Activated CD4-positive, alpha-beta T cell treated with anti-CD3 and anti-CD28 coated beads, Interleukin-2, amount 50 U/mL, for 48 hours (primary cell): ENCODE measurements at places on chromosomes 16 and 17.

DNA sequence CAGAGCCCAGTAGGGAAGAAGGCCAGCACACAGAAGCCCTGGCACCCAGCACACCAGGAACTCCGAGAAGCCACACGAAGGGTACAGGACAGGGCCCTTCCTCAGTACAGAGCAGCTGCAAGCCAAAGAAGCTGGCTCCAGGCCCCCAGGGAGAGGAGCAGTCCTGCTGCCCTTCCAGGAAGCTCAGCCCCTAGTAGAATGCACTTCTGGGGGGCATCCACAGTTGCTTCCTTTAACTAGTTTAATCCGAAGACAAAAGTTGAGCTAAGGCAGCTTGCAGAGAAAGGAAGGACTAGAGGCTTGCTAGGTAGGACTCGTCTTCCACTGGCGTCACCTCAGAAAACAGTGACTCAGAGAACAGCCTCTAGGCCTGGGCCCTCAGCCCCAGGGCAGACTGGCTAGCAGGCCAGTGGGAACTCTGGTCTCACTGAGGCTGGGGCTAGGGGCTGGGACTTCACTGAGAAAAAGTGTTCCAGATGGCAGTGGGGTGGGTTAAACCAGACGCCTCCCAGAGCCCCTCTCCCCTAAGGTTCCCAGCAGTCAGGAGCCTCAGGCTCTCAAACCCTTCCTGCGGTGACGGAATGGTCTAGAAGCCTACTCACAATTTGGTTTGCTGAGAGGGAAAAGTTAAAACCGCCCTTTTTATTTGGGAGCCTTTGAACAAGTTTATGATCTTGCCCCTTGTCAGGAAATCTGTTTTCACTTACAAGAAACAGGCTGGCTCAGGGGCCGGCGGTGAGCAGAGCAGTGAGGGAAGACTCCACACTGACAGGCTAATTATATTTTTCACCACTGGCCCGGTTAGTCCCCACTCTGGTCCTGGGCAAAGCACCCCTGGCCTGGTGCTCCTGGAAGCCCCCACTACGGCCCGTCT, 41.4 kb downstream of the ACTG1 start:
- DNase-seq: no peak

DNA sequence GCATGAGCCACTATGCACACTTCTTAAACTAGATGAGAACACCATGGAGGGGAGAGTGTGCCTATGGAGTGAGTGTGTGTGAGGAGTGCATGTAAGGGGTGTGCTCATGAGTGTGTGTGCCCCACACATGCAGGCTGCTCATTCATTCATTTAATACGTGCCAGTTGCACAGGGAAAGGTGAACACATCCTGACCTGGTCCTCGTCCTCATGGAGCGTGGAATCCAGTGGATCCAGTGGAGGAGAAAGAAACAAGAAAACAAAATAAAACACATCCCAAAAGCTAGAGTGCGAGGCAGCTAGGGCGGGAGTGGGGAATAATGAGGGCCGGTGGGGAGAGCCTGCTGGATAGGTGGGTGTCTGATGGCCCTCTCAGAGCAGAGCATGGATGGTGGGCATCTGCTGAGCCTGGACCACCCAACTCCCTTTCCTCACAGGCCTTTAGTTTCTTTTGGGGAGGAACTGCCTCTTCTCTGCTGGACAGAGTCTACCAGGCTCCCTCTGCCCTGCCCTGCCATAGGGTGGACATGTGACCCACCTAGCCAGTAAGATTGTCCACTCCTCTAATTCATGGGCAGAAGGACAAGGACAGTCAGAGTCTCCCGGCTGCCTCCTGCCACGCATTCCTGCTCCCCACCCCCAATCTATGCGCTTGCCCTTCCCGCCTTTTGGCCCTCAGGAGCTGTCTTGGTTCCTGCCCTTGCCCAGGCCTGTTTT, 204.3 kb downstream of the RAB11FIP4 start:
- DNase-seq: no peak

GRCh38 chr17:50547736-50548083, 736 bp downstream of the SPATA20 start:
- no peak for DNase-seq

GRCh38 chr17:56532926-56533325, 60.6 kb upstream of the NOG start:
- DNase-seq: no peak

DNA sequence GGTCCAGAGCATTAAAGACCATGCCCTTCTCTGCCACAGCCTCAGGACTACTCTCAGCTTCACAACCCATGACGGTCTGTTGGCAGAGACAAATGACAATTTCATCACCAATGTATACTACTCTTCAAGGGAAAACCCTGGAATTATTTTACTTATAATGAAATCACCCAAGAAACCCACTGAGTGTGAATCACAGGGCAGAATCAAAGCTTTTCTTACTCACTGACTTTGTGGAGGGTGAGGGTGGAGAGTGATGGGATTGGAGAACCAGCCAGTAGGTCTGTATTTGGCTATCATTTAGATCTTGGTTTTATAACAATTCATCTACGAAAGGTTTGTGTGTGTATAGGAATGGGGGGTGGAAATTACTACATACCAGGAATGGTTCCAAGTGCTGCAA, 442.6 kb downstream of the SHISA9 start:
- DNase-seq: no peak
